Transverse colon (tissue), 4 donors: ENCODE measurements at places on chromosomes 7 and 10.

DNA sequence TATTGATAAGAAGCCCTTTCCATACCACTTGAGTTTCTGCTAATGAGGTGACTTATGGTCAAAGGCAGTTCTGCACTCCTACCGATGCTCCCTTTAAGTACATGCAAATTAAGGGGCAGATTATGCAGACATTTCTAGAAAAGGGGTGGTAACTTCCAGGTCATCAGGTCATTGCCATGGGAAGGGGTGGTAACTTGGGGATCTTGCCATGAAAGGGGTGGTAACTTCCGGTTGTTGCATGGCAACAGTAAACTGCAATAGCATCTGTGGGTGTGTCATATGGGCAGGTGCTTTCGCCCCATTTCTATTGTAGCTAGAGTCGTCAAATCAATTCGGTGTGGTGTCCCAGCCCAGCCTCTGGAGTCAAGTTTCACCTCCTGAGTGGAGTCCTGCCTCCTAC is 150.9 kb downstream of the UBE2H start:
- no peak for DNase-seq

- no peak for DNase-seq
Observed at GRCh38 chr7:44583146-44583865, 1.3 kb upstream of the TMED4 start.

GRCh38 chr7:16348251-16348650 is 73.1 kb downstream of the CRPPA start:
- no peak for DNase-seq

DNA sequence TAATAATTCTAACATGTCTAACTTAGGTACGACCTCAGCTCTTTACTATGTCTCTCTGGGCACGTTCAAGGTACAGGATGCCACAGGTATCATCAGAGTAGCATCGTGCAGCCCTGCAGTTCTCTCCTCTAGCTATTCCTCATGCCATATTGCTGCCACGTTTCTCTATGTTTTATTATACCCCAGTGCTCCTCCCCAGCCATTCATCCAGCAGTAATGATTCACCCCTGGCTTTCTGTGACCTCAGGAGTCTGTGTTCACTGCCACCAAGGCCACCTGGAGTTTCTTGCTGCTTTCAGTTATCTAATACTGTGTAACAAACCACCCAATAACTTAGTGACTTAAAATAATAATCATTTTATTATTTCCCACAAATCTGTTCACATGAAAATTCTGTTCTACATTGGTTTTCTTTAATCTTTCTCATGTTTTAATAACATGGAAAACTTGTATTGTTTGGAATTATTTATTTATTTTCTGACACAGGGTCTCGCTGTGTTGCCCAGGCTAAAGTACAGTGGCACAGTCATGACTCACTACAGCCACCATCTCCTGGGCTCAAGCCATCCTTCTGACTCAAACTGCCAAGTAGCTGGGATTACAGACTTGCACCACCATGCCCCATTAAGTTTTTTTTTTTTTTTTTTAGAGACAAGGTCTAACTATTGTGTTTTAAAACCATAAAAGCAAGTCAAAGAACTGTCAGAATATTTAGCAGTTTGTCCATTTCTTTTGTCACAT is 21.8 kb downstream of the REEP3 start:
- DNase-seq, result no peak

GRCh38 chr10:86646933-86647332 is 7.4 kb upstream of the OPN4 start:
- no peak for DNase-seq

DNA sequence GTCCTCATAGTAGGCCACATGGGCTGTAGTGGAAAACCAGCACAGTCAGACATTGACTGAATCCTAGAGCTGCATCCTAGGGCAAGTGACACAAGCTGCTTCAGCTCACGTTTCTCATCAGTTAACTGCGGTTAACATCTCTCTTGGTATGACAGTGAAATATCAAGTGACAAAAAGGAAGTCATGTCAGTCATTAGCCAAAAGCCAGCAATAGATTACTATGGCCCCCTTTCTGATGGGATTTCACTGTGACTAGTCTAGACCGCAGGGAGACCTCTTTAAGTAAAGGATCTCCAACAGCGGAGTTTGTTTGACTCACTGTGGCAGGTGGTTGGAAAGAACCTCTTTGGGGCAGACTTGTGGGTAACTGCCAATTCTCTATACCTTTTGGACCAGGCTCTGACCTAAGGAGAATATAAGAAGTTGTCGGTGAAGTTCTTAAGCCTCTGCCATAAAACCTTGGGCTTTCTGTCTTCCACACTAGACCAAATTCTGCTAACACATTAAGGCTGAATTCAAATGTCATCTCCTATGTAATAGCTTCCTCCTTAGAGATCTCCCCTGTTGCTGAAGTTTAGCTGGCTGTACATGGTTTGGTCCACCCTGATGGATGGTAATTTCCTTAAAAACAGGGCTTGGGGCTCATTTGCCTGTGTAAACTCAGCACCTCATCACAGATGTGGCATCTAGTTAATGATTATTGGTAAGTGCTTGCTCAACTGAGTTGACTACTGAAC is 115.3 kb downstream of the SGMS1 start:
- DNase-seq, result no peak

DNA sequence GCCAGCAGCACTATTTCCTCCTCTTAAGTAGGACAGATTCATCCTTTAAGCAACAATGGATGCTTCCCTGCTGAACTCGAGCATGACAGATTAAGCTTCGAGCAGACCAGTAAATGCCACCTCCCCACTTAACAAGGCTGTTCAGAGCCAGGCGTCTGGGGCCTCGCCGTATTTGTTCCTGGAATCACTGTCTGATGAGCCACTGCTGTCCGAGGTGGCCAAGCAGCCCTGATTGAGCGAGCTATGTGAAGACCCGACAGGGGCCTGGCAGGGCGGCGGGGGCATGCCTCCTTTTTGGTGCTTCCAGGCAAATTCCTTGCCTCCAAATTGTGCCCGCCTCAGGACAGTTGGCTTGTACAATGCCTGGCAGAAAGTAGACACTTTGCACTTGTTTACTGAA is 862.6 kb downstream of the NRG3 start:
- DNase-seq, result no peak

DNA sequence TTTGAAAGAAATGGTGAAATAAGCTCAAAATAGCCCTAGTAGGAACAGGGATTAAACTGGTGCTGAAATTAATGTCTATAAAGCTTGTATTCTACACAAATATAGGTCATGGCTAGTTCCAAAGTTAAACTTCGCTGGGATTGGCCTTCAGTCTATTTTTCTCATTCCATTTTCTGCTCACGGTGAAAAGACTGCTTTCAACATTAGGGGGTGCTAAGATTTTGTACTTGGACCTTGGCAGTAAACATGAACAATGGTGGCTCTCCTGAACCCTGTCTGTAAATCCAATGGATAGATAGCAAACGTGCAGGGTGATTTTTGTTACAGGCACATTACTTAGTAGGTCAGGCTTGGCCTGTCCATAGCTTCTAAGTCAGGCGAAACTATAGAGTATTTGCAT is 36.0 kb upstream of the RSU1 start:
- no peak for DNase-seq

DNA sequence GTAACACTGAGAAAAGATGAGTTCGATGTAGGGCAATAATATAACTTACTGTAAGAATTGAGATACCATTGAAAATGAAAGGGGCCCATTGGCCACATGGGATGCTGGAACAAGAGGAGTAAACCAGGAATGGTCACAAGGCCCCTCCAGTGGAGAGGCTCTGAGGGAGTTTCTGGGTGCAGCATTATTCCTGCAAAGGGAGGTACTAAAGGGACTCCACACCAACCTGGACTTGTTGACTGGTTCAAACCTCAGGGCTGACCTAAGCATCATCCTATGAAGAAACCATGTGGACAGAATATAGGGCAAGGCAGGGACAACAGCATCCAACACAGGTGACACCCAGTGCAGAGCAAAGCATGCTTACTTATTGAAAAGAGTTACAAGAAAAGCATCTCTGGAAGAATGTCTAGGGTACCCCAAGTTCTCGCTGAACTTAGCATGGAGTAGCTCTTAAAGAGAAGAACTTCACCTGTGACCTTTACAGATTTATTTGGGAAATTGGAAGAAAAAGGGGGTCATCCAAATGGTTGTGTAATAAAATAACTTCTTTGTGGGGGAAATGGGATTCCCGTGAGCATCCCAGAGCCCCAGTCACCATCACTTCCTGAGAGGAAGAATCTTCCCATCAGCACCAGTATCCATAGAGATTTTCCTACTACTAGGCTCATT is 34.7 kb downstream of the PRSS2 start:
- DNase-seq, result no peak
